Activated CD8-positive, alpha-beta T cell treated with anti-CD3 and anti-CD28 coated beads for 36 hours (primary cell): ENCODE measurements at places on chromosomes 7 and 10.

GRCh38 chr7:151864561-151864960 lies 12.4 kb downstream of the PRKAG2 start:
- DNase-seq = no peak

DNA sequence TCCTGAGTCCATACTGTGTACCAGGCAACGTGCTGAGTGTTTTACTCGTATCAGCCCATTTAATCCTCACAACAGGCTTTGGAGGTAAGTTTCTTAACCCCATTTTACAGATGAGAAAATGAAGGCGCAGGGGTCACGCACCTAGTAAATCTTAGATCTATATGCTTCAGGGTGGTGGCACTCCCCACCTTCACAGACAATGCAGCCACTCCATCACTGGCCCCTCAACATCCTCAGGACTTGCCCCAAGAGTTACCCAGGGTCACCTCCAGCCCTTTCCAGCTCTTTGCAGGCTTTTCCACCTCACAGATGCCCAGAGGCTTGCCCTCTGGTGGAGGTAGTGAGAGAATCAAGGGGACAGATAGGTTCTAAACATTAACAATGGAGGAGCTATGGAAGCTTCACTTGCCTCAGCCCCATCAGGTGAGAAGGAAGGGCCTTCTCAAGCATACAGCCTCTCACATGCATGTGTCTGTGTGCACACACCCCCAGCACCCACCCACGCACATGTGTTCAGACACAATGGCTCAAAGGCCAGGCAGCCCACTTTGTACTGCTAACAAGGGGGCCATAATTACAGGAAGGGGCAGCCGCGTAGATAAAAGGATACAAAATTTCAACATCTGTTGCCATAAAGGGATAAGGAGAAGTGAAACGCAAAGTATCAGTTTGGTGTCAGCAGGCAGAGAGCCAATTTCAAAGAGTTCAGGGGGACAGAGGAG lies 29.1 kb downstream of the DPCD start:
- no peak for DNase-seq

GRCh38 chr10:97514344-97514743 lies 15.6 kb downstream of the UBTD1 start:
- no peak for DNase-seq

GRCh38 chr7:47331179-47331565 lies 250.7 kb downstream of the TNS3 start:
- DNase-seq = no peak

- DNase-seq = peak; percentile 56
These were observed 266.0 kb downstream of the USP6NL start for GRCh38 chr10:11345224-11346054.

- no peak for DNase-seq
These were observed 146.3 kb upstream of the TPK1 start for GRCh38 chr7:144982133-144982532.

- peak; percentile 66 for DNase-seq
These were observed 193.2 kb downstream of the MYOF start for GRCh38 chr10:93288679-93289634.

DNA sequence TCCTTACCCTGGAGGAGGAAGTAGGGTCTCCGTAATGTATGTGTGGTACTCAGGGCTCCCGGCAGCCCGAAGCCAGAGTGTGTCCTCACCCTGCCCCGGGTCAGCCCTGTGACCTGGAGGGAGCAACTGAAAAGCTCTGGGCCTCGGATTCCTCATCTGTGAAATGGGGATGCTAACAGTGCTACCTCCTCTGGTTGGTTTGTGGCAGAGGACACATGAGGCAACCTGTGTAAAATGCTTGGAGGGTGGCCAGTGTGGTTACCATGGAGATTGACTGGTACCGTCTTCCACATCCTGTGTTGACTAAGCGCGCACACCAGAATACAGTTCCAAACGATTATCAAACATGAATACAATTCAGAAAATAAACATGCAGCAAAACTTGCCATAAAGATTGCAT lies 163.8 kb upstream of the KLF6 start:
- DNase-seq = peak; percentile 92

DNA sequence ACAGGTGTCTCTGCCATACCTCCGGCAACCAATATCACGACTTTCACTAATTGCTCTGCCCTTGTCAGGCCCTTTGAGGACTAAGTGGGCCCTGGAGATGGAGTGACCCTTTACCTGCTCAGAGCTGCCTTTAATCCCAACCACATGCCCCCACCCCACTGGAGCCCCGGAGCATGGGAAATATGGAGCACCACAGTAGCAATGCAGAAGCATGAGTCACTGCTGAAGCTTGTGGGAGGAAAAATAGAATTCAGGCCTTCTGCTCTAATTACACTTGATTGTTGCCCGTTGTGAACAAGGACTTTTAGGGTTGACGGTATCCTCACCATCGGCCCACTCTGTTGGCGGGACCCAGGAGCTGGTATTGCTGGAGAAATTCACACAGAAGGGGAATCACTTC lies 52.5 kb upstream of the FRMD4A start:
- DNase-seq = no peak

DNA sequence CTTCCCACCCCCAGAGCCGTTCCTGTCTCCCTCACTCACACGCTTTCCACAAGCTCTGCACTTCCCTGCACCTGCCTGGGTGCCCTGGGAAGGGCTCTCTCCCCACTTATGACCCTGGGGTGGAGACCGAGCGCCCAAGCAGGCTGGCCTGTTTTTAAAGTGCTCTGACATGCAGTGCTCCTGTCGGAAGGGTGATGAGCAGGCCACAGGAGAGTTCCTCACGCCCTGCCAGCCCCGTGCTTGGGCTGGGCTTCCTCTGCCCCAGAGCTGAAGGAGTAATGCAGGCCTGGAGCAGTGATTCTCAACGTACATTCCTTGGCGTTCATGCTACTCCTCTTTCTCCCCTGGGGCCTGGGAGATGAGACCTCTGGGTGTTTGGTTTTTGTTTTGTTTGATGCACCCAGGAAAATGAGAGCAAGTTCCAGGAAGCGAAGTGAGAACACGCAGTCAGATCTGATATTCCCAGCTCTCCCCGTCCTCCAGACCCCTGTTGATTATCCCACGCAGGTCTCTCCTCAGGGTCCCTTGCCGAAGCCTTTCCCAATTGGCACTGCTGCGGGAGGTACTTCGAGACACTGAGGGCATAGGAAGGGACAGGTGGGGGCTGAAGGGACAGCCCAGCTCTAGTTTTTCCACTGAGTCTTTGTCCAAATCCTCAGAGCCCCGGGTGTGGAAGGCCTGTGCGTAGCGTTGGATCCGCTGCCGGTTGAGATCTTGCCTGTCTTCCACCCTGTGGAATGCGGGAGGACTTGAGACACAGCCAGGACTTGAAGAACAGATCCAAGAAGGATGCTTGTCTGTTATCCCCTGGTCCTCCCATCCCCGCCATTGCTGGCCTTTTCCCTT lies 14.1 kb downstream of the TRPV6 start:
- DNase-seq = no peak

DNA sequence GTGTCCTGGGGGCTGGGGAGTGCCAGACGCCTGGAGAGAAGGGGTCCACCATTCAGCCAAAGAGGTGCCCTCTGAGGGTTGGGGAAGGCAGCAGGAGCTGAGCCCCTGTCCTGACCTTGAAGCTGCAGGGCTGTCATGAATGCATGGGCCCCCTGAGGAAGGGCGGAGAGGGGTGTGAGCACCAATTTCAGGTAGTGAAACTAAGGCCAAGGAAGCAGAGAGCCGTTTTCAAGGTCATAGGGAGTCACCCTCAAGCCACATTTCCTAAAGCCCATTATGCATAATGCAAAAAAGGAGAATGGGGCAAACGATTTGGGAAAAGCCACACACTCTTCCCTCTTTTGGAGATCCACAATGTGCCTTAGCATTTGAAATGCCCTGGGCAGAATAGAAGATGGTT lies 37.2 kb downstream of the FIGNL1 start:
- no peak for DNase-seq

- DNase-seq = no peak
These were observed 99.1 kb upstream of the CACUL1 start for GRCh38 chr10:118853916-118854315.

DNA sequence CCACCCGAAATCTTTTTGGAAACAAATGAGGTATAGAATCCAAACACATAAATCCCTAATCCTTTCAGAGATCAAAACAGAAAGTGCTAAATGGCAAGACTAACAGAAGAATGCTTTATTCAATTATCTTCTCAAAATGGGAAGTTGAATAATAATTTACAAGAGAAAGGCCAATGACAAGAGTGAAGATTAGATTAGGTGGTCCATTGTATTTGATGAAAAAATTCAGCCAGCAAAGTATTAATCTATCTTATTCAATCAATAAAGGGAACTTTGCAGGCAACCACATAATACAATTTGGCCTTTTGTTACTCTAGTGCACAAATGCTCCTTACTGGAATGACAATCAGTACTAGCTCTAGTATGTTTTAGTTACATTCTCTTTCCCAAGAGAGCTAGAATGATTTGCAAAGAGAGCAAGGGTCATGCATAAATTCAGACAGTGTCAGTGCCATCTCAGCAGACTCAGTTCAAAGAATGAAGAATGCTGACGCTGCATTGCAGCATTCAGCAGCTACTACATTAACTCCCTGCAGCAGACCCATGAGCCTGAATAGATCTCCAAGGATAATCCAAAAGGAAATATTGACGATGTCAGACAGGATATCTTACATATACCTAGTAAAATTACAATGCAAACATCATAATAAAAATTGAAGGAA lies 131.8 kb downstream of the ANK3 start:
- DNase-seq = no peak

GRCh38 chr7:21651697-21652096 lies 108.9 kb downstream of the DNAH11 start:
- DNase-seq = no peak

DNA sequence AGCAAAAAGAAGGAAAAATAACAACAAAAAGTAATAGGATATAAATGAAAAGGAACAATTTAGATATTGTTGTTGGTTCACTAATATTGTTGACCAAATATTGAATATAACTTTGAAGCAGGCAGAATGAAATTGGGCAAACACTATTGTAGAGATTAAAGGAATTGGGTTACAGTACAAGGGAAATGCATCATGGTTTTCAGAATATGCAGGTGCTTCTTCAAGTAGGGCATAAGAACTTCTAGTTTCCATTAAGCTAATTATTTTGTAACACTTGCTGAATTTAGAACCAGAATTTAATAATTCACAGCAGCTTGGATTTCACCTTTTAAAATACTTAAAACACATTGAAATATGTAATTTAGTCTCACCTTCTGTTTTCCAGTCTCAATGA lies 36.5 kb downstream of the RPA3 start:
- DNase-seq = no peak

DNA sequence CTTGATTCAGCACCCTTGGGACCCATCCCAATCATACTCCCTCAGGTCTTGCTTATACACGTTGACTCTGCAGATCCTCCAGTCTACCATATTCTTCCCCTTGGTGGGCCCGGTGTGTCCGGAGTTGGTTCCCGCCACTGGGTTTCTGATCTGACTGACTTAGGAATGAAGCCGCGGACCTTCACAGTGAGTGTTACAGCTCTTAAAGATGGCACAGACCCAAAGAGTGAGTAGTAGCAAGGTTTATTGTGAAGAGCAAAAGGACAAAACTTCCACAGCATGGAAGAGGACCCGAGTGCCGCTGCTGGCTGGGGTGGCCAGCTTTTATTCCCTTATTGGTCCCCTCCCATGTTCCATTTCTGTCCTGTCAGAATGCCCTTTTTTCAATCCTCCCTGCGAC lies 5.9 kb upstream of the GDF10 start:
- no peak for DNase-seq

DNA sequence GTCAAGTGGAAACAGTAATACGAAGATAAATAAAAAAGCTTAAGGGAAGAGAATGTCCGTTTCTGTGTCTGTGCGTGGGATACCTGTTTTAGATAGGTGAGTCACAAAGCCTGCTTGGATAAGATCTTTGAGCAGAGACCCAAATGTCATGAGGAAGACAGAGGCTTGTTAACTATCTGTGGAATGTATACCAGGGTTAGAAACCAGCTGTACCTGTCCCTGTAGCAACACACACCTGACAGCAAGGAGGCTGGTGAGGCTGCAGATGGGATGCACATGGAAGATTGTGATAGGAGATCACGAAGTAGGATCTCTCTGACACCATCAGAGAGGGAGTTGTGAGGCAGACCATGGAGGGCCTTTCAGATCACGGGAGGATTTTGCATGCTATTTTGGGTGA lies 105.3 kb downstream of the ARHGAP21 start:
- no peak for DNase-seq

DNA sequence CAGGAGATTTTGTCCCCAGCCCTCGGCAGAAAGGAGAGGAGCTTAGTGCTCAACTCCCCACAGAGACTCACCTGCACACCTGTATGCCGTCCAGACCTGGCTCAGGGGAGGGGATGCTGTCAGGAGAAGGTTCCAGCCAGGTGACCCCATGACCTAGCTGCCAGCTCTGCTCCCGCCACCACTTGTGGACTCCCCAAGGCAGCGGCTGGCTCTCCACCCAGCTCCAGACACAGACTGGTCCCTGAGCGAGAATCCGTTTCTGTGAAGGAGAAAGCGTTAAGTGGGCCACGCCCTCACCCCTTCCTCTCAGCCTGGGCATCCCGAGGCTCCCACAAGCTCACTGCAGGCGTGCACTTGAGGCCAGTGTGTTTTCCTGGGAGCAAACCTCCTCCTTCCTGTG lies 76.4 kb downstream of the RGS10 start:
- DNase-seq = no peak

- DNase-seq = peak; percentile 35
These were observed 240.0 kb downstream of the ARHGAP21 start for GRCh38 chr10:24483701-24484100.

DNA sequence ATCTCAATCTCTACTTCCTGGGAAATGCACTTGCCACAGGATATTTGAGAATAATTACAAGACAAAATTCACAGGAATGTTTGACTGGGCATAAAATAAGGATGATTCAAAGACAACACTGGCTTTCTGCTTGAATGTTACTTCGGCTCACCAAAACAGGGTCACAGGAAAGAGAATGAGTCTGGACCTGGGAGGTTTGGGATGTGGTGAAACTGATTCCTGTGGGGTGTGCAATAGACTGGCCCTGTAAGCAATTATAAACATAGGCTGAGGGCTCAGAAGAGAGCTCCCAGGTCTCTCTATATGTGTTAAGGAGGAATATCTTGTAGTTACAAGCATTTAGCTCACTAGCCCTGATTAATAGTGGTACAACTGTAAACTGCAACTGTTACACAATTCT lies 613.9 kb upstream of the CELF2 start:
- no peak for DNase-seq

- DNase-seq = no peak
These were observed 549.0 kb downstream of the TCERG1L start for GRCh38 chr10:130762491-130762890.

- no peak for DNase-seq
These were observed 11.5 kb downstream of the LIMK1 start for GRCh38 chr7:74095135-74095534.

- no peak for DNase-seq
These were observed 7.0 kb downstream of the FBH1 start for GRCh38 chr10:5897053-5897340.

DNA sequence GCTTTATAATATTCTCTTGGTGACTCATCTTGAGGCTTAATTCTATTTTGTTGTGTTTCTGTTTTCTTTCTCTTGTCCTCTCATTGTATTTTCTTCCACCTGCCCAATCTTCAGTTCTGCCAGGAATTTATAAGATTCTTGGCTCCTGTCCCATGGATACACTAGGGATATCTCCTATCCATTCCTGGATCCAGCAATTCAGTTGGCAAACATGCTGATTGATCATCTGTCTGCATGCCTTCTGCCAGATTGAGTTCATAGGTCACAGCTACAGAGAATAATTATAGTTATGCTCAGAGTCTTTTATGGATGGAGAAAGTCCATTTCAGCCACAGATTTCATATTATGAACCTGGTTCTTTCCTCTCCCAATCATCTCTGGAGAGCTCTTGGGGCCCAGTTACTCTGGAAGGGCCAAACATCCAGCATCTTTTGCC lies 140.4 kb upstream of the MAGI2 start:
- no peak for DNase-seq
